Stomach (tissue), 19 donors: ENCODE measurements at places on chromosomes 16 and 17. TPM values are rescaled to one million over a fixed set of nuclear protein-coding genes. Genes with fewer than 3 reads are reported as not detected.

- no peak overlapping the region for H3K27ac ChIP-seq
- H3K27me3 ChIP-seq, result peaks cover 6% of the 10 kb centered on the region
- H3K4me1 ChIP-seq, result peaks cover 48% of the 10 kb centered on the region
- H3K36me3 ChIP-seq, result no peaks in the 10 kb centered on the region
- no peak overlapping the region for H3K4me3 ChIP-seq
These were observed 4.8 kb upstream of the ATP2A3 start for GRCh38 chr17:3968886-3969524.

The TRPV3 gene
- not detected for polyA plus RNA-seq

The PYDC1 gene
- polyA plus RNA-seq, result not detected

DNA sequence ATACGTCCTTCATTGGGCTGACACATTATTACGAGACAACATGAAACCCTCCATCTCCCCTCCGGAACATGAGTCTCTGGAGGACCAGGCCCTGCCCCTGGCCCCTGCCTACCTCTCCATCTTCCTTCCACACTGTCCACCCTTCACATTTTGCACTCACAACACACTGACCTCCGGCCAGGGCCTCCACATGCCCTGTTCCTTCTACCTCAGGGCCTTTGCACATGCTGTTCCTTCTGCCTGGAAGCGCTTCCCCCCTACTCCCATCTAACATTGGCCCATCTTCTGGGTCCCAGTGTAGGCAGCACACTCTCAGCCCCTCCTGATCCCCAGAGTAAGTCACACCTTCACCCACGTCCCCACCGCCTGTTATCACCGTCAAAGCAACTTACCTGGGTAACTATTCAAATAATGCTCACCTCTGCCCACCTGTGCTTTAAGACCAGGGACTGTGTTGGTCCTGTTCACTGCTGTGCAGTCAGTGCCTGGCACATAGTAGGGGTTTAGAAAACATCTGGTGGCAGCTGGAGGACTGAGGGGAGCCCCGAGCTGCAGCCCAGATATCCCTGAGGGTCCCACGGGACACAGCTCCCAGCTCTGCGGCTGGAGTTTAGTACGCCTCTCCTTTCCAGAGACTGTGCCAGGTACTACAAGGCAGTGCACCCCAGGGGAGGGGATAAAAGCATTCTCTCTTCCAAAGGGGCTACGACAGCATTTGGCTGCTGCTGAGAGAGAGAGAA lies 27.2 kb downstream of the RPH3AL start:
- H3K27me3 ChIP-seq, result no peaks in the 10 kb centered on the region
- peaks cover 16% of the 10 kb centered on the region for H3K36me3 ChIP-seq
- no peak overlapping the region for H3K27ac ChIP-seq

DNA sequence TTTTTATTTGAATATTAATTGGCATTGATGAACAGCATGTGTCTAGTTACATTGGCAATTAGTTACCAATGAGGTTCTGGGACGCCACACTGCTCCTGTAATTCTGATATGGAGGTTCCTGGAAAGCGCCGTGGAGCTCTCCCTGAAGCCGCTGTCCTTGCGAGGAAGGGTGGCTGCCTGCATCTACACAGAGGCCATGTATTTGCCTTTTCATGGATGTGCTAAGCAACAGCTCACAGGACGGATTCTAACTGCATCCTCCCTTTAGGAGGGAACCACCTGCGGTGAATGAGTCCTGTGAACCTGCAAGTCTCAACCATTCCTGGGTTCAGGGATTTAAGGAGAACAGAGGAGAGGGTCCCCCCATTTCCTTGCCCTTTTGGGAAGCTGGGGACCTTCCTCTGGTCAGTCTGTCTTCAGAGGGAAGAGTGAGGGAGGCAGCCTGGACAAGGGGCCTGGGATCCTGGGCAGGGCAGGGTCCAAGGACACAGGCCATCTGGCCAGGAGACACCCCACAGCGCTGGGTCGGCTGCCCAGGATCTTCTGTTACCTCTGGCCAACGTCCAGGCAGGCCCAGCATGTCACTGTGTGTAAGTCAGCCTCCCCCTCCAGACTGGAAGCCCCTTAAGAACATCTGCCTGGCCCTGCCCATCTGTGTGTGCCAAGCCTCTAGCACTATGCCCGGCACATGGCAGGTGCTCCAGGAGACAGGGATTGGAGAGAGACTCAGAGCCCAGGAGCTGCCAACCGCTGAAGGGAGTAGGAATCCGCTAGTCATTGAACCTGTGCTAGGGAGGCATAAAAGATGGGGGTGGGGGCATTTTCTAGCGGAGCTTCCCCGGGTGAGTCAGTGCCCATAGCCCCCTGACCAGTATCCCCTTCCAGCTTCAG lies 314.1 kb upstream of the TNRC6C start:
- H3K4me1 ChIP-seq, result no peaks in the 10 kb centered on the region
- H3K36me3 ChIP-seq, result no peaks in the 10 kb centered on the region
- no peak overlapping the region for H3K27ac ChIP-seq
- no peak for DNase-seq

The MPV17L gene
- 3.1 TPM for polyA plus RNA-seq

The ZNF688 gene
- 25.3 TPM for polyA plus RNA-seq
